ENCODE measurements at places on chromosomes 6 and 20. TPM values are rescaled to one million over a fixed set of nuclear protein-coding genes. Genes with fewer than 3 reads are reported as not detected.

Gene CDH26
- total RNA-seq, result 0.33 TPM

Gene ZSCAN31
- total RNA-seq, result 26.4 TPM

Gene MOG
- not detected for total RNA-seq

Gene MUC21
- total RNA-seq, result not detected

Gene GPX5
- total RNA-seq, result not detected

Gene NKAIN2
- total RNA-seq, result not detected

Gene SLC17A2
- not detected for total RNA-seq

Gene MYMX
- total RNA-seq, result not detected

Gene CD93
- 19.2 TPM for total RNA-seq

Gene ABHD12
- total RNA-seq, result 106 TPM

Gene EEF1A2
- total RNA-seq, result 23.1 TPM

Gene MAS1
- total RNA-seq, result not detected
